NCI-H1105 (cell line): ENCODE measurements at places on chromosomes 6 and 20.

GRCh38 chr6:167682546-167683027 lies 144.1 kb upstream of the AFDN start:
- DNase-seq, result no peak

DNA sequence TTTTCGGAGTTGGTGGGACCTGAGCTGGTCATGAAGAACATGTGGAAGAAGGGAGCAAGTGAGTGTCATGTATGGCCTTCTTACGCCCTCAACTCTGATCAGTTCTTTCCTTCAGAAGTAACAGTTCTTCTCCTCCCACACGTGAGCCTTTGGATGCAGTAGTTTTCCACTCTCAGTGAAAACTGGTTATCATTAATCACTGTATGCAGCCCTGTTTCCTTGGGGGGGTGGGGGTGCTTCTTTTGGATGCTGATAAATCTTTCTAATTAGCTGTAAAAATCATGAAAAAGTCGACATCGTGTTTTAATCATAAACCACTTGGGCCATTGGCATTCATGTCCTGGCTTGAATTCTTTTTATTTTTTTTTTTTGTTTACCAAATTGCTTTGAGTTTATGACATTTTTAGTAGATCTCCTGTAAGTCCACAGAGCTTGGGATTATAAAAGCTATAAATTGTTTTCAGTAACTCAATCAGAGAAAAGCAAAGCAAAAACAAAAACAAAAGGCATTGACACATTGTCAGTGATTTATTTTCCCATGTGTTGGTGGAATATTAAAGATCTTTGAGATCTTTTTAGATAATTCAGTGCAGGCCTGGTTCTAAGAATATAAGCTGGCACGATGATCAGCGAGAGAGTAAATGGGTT lies 84.8 kb downstream of the TRMT11 start:
- DNase-seq, result no peak

DNA sequence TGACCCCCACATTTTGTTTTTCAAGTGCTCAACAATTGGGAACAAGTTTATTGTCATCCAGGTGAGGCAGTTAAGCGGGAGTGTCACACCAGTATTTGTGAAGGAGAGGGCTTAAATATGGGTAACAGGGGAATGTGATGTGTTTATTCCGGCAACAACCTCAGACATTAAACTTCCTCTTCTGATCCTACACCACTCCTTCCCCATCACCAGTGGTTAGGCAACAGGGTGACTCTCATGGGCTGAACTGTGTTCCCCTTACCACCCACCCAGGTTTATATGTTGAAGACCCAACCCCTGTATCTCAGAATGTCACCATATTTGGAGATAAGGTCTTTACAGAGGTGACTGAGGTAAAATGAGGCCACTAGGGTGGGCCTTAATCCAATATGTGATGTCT lies 52.1 kb upstream of the RNF182 start:
- no peak for DNase-seq

DNA sequence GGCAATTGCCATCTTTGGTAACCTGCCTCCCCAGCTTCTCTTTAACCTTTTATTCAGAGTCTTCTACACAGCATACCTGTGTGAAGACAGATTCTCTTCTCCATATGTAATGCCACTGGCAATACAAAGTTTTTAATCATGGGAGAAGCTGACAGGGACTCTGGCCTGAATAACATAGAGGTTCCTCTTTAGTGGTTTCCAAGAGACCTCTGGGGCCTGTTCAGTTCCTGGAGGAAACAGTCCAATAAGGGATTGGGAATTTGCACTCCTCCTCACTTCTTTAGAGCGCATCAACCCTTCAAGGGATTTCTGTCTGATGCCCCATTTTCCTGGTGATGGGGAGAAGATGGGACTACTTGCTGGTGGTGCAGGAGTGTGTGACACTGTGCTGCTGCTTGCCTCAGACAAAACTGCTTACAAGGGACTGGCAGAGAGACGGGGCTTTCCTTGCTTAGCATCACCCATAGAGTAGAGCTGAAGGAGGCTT lies 1.4 kb downstream of the RIMS1 start:
- no peak for DNase-seq

- no peak for DNase-seq
Measured at GRCh38 chr6:15629487-15629886, 33.3 kb downstream of the DTNBP1 start.

GRCh38 chr20:33664762-33665144 lies 2.0 kb upstream of the ACTL10 start:
- no peak for DNase-seq

DNA sequence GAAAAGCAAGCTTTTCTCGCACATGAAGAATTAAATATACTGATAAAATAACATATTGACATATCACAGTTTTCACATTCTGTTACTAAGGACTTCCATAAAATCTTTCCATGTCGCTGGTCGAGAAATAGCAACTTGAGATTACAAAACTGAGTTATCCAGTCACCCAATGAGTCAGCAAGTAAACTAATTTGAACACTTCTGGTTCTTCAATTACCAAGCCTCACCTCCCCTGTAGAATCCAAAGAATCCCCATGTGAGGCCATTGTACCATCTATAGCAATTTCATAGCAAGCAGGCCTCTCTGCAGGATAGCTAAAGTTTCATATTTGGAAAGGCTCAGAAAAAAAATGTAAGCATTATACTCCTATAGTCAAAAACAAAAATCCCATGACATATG lies 87.3 kb downstream of the PKHD1 start:
- DNase-seq, result no peak

DNA sequence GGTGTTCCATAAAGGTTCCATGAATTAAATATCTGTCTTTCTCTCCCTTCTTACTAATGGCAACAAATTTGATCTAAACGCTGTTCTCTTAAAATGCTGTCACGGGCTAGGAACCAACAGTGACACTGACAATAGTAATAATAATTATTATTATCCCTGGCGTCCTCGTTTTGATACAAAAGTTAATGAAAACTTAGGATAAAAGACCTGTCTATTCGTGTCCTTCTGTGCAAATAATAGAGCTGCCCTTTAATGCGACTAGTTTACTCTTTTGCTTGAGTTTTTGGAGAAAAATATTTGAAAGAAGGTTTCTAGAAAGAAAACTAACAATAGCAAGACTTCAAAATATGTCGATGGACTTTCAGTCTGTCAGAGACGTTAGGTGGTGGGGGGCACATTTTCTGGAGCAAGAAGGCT lies 4.3 kb downstream of the VGLL2 start:
- DNase-seq, result no peak

DNA sequence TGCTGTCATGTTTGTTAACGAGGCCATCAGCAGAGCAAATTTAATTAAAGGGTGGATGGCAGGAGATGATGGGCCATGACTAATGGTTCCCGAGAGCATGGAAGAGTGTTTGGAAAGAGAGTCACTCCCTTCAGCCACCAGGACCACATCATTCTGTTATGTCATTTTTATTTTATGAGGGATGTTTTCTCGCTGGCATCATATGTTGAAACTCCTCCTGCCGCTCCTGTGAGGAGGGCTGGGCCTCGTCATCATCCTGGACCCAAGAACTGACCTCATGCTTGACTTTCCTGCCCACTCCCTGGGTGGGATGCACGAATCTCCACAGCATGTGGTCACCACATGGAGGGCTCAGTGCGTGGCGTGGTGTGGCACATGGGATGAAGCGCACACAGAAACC lies 86.4 kb upstream of the FRMD1 start:
- DNase-seq, result no peak

GRCh38 chr20:51122931-51123658 lies 100.2 kb upstream of the KCNG1 start:
- no peak for DNase-seq

DNA sequence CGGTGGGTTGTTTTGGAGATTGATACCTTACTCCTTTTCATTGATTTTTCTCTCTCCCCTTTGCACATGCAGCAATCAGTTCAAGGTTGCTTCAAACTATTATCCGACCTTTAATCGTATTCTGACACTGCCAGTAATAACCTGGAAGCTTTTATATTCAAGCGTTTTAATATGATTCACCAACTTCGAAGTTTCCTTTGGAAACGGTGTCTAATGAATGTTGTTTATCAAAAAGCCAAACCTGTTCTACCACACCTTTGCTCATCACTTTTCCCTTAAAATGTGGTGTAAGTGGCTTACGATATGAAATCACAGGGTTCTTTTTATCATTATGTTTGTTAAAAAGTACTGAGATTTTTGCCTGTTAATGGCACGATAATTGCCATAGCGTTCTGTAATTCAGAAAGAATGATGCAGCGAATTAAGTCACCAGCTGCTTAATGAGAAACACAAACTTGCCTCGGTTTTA lies 660 bp downstream of the STXBP5 start:
- DNase-seq, result no peak

DNA sequence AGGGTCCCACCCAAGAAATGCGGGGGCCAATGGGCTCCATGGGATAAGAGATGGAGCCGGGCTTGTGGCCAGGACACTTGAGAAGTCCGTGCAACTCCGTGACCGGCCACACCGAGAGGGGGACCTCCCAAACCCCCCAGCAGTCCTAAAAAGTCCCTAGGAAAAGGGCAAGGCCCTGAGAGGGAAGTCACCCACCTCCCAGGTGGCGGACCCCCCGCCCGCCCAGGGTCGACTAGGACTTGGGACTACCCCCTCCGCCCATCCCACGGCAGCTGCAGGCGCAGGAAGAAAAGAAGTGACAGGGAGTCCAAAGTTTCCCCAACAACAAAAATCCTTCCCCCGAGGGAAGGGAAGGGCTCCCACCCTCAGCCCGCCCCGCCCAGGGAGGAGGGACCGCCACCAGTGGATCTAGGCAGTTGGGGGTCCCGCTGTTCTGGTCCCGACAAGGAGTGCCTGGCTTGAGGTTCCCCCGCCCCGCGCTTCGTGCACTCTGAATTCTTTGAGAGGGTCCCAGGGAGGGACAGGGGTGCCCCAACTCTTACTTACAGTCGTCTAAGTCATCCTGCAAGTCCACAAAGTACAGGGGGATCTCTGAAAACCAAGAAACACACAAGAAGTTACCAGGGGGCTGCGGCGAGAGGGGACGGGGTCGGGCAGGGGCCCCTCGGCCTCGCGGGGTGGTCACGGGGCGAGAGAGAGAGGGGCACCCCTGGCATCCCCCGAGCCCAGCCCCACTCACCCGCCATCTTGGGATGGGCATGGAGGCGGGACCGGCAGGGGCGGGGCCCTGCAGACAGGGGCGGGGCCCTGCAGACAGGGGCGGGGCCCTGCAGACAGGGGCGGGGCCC lies 611 bp upstream of the RAB22A start:
- DNase-seq, result no peak

GRCh38 chr20:50636601-50637540 lies 54.5 kb downstream of the RIPOR3 start:
- DNase-seq, result no peak

GRCh38 chr6:31690231-31691077 lies 9.6 kb upstream of the LY6G5C start:
- DNase-seq, result no peak

DNA sequence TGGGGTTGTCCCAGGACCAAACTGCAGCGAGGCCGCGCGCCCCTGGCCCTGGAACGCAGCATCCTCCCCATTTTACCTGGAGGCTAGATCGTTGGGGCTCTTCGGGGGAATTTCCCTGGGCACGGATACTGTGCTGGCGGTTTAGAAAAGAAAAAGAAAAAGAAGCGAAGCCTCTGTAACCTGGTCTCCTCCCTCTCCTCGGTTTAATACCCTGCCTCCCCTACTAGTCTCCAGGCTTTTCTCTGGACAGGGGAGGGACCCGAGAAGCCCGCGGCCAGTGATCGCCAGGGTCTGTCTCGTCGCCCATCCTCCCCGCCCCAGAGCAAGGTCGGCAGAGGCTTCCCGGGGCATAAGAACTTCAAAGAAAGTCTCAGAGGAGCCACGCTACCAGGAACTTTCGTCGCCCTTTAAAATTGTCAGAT lies 6.1 kb upstream of the LAMP5 start:
- no peak for DNase-seq

DNA sequence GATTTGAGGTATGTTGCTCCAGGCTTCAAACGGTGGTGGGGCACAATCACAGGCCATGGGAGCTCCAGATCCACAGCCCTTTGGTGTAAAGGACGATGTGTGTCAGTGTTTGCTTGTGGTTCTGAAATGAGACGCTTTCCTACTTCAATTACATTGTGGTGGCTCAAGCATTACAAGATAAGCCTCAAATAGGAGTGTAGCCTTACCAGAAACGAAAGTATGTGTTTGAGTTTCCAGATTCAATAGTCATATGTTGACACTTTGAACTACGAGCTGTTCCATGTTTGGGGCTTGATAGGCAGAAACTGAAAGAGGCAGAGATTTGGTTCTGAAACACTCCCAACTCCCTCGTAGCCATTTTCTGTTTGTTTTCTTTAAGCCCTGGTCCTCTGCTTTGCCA lies 187.1 kb downstream of the MYLK4 start:
- no peak for DNase-seq

DNA sequence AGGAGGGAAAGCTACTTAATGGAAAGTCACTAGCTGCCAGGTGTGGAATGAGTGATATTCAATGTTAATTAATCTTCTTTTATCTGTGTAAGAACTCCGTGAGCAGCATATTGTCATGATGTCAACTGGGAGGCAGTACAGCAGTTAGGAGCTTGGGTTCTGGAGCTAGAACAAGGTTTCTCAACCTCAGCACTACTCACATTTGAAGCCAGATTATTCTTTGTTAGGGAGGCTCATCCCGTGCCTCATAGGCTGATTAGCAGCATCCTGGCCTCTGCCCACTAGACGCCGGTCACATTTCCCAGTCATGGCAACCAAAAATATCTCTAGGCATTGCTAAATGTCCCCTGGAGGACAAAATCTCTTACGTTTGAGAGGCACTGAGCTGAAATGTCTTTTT lies 41.2 kb downstream of the BCAS1 start:
- DNase-seq, result no peak

GRCh38 chr6:163844357-163844756 lies 429.8 kb downstream of the QKI start:
- DNase-seq, result no peak

DNA sequence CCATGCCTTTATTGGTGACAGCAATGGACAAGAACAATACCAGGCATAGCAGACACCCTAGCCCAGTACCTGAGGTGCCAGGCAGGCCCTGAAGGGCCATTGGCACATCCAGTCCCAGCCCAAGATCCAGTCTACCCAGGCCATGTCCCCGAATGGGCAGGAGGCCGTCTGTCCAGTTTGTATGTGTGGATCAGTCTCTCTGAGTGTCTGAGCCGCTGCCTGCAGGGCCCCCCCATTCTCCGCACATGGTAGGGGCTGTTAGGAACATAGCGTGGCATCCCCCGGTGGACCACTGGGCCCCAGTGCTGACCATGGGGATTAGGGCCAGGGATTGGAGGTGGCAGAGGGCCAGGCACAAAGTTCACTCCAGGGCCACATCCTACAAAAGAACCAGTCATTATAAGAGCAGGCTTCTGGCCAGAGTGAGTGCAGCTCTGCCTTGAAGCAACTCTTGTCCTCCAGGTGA lies 5.1 kb downstream of the PCED1A start:
- no peak for DNase-seq

DNA sequence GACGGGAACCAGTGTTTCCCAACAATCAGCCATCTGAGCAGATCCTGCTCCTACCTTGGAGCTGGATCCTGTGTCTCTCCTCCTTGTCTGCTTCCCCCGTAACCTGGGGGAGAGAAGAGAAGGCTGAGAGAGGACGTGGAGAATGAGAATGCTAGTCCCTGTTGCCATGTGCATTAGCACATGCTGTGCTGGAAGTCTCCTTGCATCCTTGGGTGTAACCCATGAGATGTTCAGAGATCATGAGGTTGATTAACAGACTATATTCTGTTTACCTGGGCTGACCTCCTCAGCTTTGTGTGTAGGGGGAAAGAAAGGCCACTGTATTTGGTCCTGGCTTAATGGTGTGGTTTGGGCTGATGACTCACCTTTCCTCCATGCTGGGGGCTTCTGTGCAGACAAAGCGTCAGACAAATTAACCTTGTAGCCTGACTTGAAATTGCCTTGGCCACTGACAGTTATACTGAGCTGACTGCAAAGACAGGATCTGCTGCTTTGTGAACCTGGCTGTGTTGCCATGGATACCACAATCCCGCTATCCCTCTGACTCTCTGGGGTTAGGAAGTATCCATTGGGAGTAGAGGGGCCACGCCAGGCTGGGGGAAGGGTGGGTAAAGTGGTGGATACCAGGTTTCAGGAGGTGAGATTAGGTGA lies 243.7 kb upstream of the CHD6 start:
- DNase-seq, result no peak
